H54 (cell line): ENCODE measurements at places on chromosomes 7 and 10.

GRCh38 chr10:22615819-22616499, 98.4 kb downstream of the PIP4K2A start:
- DNase-seq = peak; percentile 40

DNA sequence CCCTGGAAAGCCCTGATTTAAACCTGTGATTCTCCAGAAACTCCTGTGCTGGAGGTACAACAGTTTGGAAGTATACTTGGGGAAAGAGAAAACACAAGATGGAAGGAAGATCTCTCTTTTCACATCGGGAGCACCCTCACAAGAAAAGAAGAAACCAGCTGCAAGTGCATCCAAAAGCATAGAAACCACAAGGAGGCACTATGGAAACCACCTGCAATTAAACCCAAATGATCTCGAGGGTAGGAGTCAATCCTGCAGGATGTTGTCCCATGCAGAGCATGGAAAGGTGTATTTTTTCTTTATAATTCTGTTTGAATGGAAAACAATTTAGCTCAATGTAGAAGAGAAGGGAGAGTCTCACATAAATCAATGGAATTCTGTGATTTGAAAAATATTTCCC, 210.5 kb downstream of the TWIST1 start:
- no peak for DNase-seq

DNA sequence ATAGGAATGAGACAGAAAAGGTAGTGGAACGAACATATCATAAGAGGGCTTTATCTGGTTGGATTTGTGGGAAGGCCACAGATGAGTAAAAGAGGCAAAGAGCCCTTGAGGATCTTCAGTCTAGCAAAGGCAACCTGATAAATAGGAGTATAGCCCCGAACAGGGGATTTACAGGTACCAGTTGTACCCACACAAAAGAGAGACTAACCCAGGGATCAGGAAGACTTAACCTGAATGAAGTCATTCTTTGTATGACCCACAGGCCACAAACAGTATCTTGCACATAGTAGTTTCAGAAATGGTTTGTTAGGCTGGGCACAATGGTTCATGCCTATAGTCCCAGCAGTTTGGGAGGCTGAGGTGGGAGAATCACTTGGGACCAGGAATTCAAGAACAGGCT, 208.2 kb downstream of the ARHGAP21 start:
- no peak for DNase-seq

- no peak for DNase-seq
These were observed 1.9 kb downstream of the GALNT17 start for GRCh38 chr7:71133856-71134255.

- no peak for DNase-seq
These were observed 182.2 kb downstream of the JAZF1 start for GRCh38 chr7:27998382-27998781.

- no peak for DNase-seq
These were observed 135.7 kb downstream of the RSU1 start for GRCh38 chr10:16681521-16681920.

- no peak for DNase-seq
These were observed 6.6 kb upstream of the STRIP2 start for GRCh38 chr7:129427526-129428045.

GRCh38 chr7:111528331-111528730, 34.0 kb downstream of the IMMP2L start:
- DNase-seq = no peak

DNA sequence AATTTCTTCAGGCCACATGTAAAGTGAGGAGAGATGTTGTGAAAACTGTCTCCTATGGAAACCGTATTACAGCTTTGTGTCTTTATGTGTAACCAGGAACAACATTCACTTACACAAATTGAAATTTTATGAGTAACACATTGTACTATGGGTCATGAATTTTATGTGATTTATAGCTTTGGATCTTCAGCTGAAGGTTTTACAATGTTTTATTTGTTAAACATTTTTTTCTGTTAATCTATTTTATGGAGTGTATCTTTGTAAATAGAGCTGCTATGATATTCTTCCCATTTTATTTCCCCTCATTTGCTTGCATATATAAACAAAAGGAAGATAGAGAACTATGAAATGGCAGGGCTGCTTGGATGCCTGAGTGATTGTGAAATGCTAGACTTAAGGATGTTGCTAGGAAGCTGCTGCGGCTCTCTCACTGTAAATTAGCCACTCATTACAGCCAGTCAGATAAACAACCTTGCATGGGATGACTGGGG, 104.5 kb upstream of the PCLO start:
- DNase-seq = no peak
